ENCODE measurements at places on chromosomes 1 and 21. TPM values are rescaled to one million over a fixed set of nuclear protein-coding genes. Genes with fewer than 3 reads are reported as not detected.

The HTR1D gene
- total RNA-seq = not detected

The RCSD1 gene
- 6.9 TPM for total RNA-seq

The ANGPTL1 gene
- total RNA-seq = 2.7 TPM

The VPS45 gene
- total RNA-seq = 84.2 TPM

The TENT5C gene
- 4.7 TPM for total RNA-seq

The BTBD19 gene
- total RNA-seq = 0.47 TPM

The TMEM52 gene
- 1.1 TPM for total RNA-seq

The PIGK gene
- total RNA-seq = 30.7 TPM

The HES5 gene
- total RNA-seq = 25.4 TPM

The CHI3L2 gene
- 0.47 TPM for total RNA-seq

The RAD54L gene
- total RNA-seq = 1.1 TPM

The TRAPPC10 gene
- 23.1 TPM for total RNA-seq

The KAZN gene
- 27.5 TPM for total RNA-seq

The NCDN gene
- 59.7 TPM for total RNA-seq

The RUNX3 gene
- 0.16 TPM for total RNA-seq

The SPATA21 gene
- total RNA-seq = not detected

The DISP1 gene
- 12.2 TPM for total RNA-seq

The SPRR2G gene
- not detected for total RNA-seq

All from occipital lobe (tissue), 3 donors.